ENCODE measurements at places on chromosomes 7 and 10.

DNA sequence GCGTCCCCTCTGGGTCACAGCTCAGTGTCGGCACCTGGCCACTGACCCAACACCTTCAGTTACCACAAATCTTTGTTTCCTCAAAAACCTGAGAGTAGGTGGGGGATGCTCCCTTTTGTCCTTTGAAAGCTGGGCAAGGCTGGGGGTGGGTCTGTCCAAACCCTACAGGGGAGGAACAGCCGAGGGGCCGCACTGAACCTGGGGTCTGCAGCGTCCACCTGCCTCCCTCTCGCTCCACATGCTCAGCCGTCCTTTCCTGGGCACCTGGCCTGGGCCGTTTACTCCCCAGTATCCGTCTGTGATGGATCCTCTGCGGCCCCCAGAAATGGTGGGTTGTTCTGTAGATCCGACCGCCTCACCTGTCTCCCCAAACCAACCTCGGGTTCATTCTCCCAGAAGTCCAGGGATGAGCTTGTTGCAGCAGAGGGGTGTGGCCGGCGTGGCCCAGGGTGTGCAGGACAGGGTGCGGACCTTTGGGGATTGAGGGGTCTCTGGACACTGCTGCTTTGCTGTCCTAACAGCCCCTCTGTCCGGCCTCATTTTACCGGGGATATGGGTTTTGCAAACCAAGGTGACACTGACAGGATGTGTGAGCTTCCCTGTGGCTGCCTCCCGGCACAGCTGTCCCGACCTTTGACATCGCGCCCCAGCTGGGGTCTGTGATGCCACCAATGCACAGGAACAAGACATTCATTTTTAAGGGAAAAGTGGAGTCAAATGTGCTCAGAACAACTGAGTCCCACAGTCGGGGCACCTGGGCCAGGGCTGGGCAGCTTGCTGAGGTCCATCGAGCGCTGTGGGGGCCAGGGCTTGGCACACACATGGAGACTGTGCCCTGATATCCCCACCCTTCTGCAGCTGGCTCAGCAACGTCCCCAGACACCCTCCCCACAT lies 115.9 kb downstream of the VIPR2 start:
- DNase-seq: no peak

DNA sequence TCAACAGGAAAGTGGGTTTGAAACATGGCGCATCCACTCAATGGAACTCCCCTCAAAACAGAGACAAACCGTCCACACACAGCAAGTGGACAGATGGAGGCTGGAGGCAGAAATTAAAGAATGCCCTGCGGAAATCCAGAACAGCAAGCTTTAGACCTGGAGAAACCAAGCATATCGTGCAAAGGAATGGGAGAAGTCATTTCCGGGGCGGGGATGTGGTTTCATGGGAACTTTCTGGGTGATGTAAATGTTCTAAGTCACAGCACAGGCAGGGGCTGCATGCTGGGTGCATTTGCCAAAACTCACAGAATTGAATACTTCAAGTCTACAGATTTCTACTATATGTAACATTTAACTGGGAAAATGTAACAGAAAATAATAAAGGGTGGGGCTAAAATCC lies 213.0 kb downstream of the PTPRN2 start:
- no peak for DNase-seq

DNA sequence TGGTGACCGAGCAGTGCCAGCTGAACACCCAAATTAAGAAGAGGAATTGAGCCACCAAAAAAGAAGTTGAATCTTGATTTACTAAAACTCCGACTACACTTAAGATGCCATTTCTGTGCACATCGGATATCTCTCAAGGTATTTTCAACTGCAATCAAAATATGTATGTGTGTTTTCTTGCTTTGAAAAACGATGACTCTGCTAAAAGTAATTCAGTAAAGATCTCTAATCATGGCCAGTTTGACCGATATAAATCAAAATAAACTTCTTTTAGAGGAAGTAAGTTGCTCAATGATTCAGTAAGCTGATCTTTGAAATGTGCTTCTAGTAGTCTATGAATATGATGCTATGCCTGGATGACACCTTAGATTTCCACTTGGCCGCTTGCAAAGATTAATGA lies 453.5 kb upstream of the TPK1 start:
- DNase-seq: no peak

GRCh38 chr7:42877862-42878261 lies 34.0 kb downstream of the C7orf25 start:
- DNase-seq: no peak

All from effector memory CD8-positive, alpha-beta T cell (primary cell).